Stimulated activated CD8-positive, alpha-beta memory T cell treated with anti-CD3 and anti-CD28 coated beads, Interleukin-7, amount 100 ng/mL, for 1 hour (primary cell): ENCODE measurements at places on chromosomes 11 and 22.

- DNase-seq = no peak
These were observed 1.3 kb upstream of the BARX2 start for GRCh38 chr11:129374081-129374992.

DNA sequence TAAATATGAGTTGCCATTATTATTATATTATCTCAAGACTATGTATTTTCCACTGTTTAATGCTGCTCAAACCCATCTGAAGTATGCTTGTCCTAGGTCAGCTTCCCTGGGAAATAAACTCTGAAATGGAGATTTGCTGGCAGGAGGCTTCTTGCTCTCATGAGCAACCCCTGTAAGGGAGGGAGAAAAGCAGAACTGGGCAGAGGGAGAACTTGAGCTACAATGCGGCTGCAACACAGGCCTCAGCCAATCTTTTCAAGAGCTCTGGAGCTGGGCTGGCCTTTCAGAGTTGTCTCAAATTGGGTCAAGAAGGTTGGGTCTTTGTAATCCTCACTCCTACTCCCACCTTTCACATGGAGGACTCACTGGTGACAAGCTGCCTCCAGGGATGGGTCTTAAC, 412.6 kb downstream of the TENM4 start:
- DNase-seq = no peak

GRCh38 chr11:20310137-20310536, 53.4 kb upstream of the HTATIP2 start:
- no peak for DNase-seq

- no peak for DNase-seq
These were observed 11.8 kb upstream of the E2F8 start for GRCh38 chr11:19252394-19253152.

DNA sequence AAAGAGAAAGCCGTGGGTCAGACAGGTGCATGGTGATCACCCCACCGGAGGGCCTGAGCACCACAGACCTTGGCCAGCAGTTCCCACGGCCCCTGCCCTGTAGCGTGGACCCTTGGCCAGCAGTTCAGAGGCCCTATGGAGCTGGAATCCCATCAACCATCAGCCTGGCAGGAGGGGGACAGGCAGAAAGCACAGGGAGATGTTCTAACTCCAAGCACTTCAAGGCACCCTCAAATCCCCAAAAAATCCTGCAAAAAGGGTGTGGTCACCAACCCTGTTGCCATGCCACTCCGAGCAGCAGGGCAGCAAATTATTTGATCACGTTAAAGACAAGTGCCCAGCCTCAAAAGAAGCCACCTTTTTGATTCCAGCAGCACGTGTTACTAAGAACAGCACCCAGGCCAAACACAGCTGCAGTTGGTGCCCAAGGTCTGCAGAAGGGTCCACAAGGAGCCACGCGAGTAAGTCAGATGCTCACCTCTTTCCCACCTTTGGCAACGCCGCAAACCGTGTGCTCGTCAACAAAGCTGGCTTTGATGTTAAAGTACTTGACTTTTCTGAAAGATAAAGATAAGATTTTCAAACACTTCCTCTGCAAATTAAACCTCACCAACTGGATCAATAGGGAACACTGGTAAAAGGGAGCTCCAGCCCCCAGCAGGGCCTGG, 26.2 kb upstream of the COMT start:
- no peak for DNase-seq

DNA sequence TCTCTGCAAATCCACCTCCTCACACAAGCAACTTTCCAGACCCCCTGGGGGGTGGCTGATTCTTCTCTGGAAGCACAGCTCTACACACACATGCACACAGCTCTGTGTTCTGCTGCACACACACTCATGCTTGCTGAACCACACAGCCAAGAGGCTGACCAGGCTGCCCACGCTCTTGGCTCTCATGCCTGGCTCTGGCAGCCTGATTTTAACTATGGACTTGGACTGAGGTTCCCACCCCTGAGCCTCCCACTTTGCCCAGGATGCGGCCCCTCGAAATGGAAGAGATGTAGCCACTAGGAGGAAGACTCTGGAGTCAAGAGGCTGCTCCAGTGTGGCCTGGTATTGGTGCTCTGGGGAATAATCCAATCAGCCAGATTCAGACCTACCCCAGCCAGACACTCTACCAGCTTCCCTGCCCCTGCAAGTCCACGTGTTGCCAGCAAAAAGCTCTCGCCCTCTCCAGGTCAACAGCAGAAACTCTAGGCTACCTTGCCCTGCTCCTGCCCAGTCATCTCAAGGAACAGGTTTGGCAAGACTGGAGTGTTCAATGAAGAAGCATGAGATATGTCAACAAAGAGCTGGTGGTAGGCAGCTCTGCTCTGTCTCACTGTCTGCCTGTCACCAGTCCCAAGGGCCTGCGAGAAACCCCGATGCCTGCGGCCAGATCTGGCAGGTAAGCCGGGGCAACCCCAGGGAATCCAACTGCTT, 8.8 kb upstream of the CASTOR1 start:
- no peak for DNase-seq

GRCh38 chr11:134905928-134906327, 493.9 kb upstream of the B3GAT1 start:
- no peak for DNase-seq

- no peak for DNase-seq
These were observed 591.4 kb downstream of the SOX6 start for GRCh38 chr11:15764948-15765347.

DNA sequence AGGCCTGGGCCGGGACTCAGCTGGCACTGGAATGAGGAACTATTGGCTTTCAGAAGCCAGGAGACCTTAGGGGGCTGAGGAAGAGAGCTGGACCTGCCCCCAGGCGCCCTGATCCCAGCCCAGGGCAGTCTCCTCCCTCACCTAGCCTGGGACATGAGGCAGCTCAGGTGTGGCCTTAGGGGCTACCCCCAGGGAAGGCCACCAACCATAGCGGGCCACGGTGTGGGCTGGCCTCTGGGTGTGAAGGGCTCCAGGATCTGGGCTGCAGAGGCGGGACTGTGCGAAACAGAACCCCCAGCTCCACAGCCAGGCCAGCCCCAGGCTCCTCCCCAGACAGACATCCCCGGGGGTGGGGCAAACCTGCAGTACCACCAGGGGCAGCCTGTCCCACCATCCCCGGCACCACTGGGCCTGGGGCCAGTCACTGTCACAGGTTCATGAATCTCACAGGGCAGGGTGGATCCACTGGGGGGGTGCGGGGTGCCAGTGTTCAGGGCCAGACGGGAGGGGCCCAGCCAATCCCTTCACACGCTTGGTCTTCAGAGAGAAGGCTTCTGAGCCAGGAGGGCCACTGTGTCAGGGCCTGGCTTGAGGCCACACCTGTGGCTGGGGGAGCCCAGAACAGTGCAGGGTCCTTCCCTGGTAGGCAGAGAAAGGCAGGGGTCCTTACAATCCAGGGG, 3.5 kb downstream of the PLXNB2 start:
- DNase-seq = no peak

GRCh38 chr22:35109616-35110015, 43.7 kb downstream of the ISX start:
- no peak for DNase-seq

GRCh38 chr11:10314199-10315072, 9.6 kb downstream of the ADM start:
- no peak for DNase-seq

GRCh38 chr11:33191467-33191866, 30.2 kb upstream of the CSTF3 start:
- no peak for DNase-seq

- DNase-seq = no peak
These were observed 24.6 kb downstream of the ELF5 start for GRCh38 chr11:34488855-34489557.

DNA sequence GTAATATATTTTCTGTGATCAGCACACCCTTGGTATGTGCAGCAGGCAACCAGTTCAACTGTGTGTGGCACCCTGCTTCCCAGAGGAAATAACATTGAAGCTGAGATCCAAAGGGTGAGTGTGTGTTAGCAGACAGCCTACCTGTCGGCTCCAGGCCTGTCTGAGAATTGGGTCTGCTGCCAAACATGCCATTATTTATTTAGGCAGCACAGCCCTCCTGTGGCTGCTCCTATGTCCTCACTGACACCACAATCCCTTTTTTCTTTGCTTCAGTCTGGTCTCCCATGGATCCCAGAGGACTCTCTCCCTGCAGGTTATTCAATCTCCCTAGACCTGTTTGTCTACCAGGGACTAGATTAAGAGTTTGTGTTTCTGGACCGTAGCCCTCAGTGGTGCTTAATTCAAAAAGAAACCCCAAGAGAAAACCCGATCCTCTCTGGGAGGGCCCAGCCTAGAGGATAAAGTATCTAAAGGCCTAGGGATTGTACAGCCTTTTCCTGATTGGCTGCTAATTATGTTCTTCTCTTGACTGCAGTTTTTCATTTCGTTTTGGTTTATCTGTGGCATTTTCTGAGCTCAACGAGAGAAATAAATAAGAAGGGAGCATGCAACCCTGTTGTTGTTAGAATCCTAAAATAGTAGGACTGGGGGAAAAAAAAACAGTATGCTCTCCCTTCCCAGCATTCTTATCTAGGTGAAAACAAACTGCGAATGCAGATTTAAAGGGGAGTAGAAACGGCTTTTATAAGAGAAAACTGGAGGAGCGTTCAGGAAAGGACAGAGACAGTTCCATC, 24.1 kb downstream of the KCNE3 start:
- DNase-seq = no peak

DNA sequence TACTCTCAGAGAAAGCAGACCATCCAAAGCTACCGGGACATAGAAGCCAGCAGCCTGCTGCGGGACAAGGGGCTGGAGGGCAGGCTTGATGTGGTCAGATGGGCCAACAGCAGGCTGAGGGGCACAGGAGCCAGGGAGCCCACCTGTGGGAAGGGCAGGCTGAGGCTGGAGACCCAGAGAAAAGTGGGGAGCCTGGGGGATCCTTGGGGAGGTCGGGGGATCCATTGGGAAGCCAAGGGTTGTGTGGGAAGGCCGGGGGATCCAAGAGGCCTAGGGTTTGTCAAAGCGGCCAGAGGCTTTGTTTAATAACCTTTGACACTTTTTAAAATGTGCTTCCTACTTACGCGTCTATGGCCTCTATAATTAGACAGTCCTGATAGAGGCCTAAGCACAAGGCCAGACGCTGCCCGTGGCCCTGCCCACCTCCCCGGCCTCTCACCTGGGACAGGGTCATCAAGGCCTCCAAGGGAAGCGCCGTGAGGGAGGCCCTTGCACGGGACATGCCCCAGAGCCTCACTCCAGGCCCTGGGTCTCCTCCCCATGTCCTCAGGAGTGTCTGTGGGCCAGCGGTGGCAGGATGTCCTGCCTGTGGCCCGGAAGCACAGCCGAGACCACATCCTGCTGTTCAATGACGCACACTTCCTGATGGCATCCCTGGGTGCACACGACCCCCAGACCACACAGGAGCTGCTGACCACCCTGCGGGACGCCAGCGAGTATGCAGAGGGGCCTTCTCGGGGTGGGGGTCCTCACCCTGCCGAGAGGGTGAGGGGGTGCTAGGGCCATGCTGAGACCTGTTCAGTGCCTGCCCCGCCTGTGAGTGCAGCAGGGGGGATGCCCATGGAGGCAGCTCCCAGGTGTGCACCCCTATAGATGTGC, 8.6 kb upstream of the GTSE1 start:
- DNase-seq = no peak

DNA sequence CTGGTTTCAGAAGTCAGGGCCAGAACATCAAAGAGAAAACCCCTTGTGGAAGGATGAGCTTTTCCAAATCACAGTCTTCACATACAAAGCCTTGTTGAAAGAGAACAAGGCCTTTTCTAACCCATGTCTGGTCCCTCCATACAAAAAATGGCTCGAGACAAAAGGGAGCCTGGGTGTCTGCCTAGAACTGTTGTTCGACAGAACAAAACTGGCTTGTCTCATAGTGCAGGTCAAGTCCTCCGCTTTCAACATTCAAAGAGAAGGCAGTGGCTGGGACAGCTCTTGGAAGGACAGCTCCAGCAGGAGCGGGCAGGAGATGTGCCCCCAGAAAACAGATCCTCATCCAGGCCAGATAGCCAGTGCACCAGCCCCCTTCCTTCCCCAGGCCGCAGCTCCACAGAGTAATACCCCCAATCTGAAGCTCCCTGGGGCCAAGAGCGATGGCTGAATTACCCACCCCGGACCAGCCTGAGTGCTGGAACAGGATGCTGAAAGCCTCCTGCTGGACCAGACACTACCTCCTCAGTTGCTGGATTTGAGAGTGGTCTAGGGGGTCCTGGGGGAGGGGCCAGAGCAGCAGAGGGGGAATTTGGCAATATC, 27.6 kb downstream of the USH1C start:
- DNase-seq = no peak

GRCh38 chr22:29269230-29269604, 1.1 kb downstream of the EWSR1 start:
- DNase-seq = no peak

GRCh38 chr11:100890789-100891188, 203.7 kb downstream of the ARHGAP42 start:
- no peak for DNase-seq

DNA sequence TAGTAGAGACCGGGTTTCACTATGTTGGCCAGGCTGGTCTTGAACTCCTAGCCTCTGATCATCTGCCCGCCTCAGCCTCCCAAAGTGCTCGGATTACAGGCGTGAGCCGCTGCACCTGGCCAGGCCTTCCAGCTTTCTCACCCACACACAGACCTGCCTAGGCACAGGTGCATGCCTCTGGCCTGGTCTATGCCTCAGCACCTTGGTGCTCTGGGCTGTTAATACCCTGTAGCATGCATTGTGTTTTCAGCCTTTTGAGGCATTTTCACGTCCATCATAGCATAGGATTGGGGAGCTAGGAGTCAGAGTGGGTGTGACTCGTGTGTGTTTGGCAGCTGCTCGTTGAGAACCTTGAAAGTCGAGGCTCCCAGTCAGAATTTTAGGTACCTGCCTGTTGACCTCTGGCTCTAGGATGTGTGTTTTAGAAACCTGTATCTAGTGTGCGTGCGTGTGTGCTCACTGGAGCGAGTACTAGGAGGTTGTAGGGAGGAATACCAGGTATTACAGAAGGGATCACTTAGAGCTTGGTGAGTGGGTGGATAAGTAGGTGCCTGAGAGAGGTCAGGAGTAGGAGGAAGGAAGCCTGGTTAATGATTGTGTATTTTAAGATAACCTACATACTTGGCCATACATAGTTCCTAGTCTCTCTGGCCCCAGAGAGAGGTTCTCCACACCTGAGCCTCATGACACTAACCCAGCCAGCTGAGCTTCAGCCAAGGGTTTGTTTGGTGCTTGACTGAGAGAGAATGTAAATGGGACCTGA, 20.0 kb downstream of the CRKL start:
- no peak for DNase-seq
